ENCODE measurements at places on chromosomes 7 and 10.

GRCh38 chr10:60258429-60258797, 131.3 kb downstream of the ANK3 start:
- no peak for DNase-seq

DNA sequence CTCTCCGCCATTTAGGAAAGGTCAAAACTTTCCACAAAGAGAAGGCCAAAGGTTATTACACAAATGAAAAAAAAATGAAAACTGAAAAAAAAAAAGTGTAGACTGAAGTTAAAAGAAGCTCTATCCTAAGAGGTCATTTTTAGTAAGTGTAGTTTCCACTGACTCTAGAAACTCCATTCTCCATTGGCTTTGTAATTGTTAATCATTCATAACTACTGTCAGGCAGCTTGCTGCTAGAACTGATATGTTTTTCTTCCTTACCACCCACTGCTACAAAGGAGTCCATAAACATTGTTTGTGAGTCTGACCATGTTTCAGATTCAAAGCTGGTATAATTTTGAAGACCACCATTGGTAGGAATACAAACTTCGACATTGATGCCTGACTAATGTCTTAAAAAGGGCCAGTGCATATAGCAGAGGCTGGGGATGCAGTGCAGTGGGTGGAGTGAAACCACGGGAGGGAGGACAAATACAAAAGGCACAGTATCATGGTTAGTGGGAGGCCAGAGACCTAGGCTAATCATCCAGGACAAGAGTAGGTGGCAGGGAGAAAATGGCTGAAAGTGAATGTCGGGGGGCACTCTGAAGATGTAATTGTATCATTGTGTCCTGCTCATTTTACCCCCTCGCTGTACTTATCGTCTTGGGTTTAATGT, 16.9 kb upstream of the DYNC1I1 start:
- no peak for DNase-seq

DNA sequence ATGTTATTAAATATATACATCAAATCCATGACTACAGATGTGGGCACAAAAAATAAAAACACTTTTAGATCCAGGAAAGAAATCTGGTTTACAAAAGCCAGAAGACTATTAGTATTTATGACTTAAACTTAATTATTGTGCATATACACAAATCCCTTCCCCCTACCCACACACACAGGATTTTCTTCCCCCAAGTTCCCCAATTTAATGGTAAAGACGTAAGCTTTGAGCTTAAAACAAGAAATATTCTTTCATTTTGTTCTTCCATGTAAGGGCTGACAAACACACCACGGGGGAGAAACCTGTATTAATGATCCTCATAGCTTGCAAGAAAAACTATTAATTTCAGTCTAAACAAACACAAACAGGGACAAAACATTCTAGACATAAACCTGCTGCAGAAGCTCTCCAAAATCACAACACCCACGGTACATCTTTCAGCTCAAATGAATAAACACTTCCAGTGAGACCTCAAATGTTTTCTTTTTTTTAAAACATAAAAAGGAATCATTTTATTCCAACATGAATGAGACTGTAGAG, 28.5 kb downstream of the OSBPL3 start:
- DNase-seq: no peak

DNA sequence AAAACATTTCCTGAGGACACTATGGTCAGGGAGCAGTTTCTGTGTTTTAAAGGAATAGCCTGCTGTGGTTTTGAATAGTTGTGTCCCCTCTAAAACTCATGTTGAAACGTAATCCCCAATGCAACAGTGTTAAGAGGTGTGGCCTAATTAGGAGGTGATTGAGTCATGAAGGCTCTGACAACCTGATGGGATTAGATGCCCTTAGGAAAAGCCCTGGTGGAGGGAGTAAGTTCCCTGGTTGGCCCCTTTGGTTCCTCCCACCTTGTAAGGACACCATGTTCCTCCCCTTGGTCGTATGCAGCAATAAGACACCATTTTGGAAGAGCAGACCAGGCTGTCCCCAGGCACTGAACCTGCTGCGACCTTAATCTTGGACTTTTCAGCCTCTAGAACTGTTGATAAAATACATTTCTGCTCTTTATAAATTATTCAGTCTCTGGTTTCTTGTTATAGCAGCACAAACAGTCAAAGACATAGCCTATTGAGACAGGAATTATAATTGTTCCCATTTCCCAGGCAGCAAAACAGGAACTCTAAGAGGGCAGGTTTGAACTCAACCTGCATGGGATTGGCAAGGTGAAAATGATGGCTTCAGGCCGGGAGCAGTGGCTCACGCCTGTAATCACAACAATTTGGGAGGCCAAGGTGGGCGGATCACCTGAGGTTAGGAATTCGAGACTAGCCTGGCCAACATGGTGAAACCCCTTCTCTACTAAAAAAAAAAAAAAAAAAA, 20.5 kb upstream of the TNS3 start:
- no peak for DNase-seq

- peak; percentile 58 for DNase-seq
Measured at GRCh38 chr10:3169271-3169670, 3.3 kb downstream of the PITRM1 start.

DNA sequence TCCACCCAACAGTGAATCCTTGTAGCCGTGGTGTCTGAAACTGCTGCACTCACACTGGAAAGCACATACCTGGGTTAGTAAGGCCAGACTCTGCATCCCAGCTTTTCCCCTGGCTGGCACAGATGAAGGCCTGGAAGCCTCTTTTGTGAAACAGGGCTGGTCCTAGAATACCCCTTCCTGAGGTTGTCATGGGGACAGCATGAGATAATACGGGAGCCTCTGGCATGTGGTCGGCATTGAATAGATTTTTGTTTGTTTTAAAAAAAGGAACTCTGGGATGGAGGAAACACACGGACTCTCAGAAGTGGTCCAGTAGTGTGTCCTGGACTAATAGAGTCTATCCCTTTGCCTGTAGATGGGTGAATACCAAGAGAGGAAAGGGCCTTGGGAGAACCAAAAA, 129.7 kb downstream of the TMEM178B start:
- DNase-seq: no peak

GRCh38 chr10:36280321-36280741, 638.2 kb upstream of the FZD8 start:
- no peak for DNase-seq

DNA sequence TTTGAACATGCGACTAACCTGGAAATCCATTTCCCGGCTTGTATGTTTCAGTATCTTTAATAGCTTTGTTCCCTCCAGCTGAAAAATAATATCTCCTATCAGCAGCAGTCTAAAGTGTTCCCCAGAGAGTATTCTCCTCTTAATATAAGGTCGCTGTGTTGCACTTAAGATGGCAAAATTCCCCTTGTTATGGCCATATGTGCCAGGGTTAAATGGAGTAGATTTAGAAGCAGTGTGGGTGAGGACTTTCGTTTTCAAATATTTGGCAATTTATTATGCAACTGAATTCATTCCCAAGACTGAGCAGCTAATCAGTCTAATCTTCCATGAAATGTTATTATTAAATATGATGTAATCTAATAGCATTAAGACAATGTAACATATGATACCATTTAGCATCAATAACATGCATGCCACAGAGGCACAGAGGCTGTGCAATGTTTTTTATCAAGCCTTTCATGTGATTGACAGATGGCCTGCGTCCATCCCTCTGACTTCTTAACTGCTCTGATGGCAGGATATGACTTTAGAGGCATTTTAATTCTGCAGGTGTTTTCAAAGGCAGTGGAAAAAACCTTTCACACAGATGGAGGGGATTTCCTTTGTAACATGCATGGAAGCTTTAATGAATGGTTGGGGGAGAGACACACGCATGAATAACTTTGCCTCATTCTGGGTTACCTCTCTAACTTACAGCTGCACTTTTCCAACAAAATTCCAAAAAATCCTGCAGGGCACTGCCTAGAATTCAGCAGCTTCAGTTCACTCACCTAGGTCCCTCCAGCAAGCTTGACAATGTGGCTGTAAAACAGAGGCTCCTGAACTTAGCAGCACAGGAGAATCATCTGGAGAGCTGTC, 55.1 kb upstream of the ZPBP start:
- DNase-seq: no peak

DNA sequence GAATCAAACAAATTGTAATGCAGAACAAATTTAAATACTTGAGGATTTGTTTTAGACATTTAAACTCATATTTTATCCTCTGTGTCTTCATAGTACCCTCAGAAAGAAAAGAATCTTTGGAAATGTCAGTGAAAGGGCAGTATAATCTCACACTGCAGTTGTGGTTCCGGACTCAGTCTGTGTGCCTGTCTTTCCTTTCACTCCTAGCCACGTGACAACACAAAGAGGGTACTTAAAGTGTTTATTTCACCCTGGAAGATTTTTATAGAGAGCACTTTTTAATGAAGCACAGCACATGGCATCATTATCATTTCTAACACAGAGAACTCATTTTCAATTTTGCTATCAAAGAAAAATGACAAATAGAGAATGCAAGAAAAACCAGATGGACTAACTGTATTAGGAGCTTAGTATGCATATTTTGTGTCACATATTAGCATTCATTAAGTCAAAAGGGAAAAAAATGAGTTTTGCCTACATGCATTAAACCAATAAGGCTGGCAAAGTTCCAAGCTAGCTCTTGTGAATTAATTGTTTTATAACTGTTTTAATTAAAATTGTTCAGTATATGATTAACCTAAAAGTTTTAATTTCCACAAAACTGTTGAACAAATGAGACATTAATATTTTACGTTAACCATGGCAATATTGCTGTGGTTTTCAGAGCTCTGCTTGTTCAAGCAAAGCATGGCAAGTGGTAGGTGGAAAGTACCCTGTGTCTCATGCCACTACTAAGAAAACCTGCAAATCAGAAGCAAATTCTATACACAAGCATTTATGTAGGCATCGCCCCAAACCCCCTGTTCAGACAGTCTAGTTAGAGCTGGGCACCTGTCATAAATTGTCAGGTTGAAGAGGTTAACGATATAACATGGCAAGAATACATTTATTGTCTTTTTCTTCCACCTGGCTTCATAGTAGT, 65.9 kb downstream of the AUTS2 start:
- no peak for DNase-seq

DNA sequence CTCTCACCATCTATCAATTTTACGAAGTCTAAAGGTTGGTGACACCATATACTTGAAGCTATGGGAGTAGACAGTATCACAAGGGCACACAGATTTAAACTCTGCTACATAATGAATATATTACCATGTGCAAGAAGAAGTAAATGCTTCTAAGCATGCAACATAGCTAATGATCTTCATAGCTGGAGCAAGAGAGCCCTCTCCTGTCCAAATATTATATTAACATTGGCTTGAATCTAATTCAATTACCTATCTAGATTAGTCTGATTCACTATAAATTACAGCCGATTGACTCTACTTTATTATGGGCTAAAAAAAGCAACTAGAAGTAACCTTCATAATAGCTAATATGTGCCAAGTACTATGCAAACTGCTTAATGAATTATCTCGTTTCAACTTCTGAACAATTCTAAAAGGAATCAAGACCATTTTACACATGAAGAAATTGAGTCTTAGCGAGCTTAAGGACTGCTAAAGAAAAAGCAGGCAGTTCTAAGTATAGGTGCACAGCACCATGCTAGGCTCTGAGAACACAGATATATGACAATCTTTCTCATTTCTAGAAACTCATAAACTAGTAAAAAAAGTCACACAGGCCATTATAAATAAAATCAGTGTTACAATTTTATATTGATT, 21.9 kb downstream of the FRA10AC1 start:
- DNase-seq: no peak

DNA sequence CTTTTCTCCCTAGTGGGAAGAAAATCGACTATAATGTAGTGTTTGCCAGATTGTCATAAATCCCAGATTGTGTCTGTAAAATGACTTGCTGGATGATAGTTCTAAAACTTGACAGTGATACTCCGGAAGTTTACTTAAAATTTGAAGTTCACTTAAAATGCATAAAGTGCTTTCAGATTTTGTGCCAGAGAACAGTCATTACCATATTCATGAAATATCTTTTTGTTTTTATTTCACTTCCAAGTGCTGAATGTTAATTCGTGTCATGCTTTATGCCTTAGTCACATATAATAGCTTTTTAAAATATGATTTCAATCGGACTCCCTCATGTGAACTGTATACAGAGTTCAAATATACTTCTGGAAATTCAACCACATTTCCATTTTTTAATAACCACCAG, 30.4 kb downstream of the PRPF18 start:
- no peak for DNase-seq

- DNase-seq: no peak
Measured at GRCh38 chr10:96268341-96268909, 2.9 kb downstream of the BLNK start.

DNA sequence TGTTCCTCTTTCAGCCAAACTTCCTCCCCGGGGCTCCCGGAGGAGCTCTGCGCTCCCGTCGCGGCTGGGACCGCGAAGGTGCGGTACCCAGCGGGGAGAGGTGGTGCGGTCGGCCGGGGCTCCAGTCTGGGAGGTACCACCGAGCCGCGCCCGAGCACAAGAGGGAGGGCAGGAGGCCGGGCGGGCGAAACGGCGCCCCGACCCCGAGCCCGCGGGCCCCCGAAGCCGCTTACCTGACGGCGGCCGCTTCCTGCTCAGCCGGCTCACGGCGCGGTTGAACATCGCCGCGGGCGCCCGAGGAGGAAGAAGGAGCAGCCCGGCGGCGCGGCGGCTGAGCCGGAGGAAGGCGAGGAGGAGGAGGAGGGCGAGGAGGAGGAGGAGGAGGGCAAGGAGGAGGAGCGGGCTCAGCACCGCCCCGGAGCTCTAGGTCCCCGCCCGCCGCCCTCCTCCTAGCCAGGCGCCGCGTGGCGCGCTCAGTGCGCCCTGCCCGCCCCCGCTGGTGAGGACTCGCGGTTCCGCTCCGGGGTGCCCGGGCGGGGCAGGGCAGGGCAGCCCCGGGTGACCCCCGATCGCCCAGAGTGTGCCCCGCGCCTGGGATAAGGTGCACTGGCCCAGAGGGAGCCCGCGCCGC, at the start of gene RGS10:
Gene RGS10, minus strand, starts transcription at position 363 of the 631 bp plus-strand sequence. Its CDS starts 81 bp downstream, at position 282.
- no peak for DNase-seq
